Natural killer cell treated with Interleukin-12 subunit alpha and Interleukin-12 subunit beta and Interleukin-15 and Interleukin-18, amount 100 ng/mL, for 72 hours (primary cell): ENCODE measurements at places on chromosomes 7 and 10. TPM values are rescaled to one million over a fixed set of nuclear protein-coding genes. Genes with fewer than 3 reads are reported as not detected.

GRCh38 chr10:132787495-132788179 is 1.7 kb upstream of the NKX6-2 start:
- DNase-seq: no peak

GRCh38 chr10:73965890-73966768 is 31.8 kb upstream of the VCL start:
- no peak for DNase-seq

- no peak for DNase-seq
Observed at GRCh38 chr7:92813390-92814024, 22.9 kb downstream of the CDK6 start.

DNA sequence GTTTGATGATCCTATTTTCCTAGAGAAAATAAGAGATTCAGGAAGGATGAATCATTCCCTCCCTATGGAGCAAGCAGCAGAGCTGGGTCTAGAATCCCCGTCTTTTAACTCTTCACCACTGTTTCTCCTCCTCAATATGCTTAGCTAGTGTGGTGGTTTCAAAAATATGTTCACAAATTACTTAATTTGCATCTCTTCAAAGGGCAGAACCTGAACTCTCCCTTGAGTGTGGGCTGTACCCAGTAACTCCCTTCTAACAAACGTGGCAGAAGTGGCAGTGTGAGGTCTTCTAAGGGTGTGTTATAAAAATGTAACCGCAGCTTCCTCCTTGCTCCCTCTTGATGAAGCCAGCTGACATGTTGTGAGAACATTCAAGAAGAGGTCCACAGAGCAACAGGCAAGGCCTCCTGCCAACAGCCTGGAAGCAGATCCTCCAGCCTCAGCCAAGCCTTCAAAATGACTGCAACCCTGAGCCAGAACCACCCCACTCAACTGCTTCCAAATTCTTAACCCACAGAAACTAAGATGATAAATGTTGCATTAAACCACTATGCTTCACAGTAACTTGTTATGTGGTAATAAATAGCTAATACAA is 36.6 kb downstream of the SRPK2 start:
- DNase-seq: peak; percentile 81

GRCh38 chr7:20503278-20503950 is 112.1 kb upstream of the ABCB5 start:
- DNase-seq: no peak

GRCh38 chr10:30448092-30448491 is 14.1 kb downstream of the MAP3K8 start:
- no peak for DNase-seq

DNA sequence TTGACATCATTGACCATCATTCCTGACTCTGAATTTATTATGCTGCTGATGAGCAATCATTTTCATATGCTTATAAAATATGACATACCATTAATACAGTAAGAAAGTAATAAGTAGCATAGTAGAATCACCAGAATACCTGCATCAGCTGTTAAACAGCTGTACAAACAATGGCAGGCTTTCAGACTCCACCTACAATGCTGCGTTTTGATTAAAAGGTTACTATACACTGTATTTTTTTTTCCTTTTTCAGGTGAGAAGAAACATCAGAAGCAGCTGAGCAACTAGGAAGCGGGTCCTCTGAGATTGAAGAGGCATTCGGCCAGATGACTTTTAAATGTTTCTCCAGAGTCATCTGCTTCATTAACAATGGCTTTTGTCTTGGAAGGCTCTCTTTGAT is 7.1 kb downstream of the ASNS start:
- DNase-seq: no peak

- DNase-seq: no peak
Observed at GRCh38 chr10:125264091-125264490, 103.7 kb upstream of the CTBP2 start.

DNA sequence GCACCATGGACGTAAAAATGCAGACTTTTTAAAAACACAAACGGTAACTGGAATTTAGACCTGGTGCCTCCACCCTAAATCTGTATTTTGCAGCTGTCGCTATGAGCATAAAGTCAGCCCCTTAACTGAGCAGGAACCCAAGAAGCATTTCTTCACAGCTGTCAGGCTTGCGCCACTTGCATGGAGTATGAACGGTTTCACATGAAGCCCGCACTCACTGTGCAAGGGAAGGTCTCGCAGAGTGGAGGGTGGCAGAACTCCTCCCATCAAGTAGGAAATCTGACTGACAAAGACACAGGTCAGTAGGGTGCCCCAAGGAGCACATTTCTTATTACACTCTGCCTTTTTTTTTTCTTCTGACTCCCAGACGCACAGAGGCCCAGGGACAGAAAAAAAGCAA is 58.5 kb downstream of the ELMO1 start:
- no peak for DNase-seq

DNA sequence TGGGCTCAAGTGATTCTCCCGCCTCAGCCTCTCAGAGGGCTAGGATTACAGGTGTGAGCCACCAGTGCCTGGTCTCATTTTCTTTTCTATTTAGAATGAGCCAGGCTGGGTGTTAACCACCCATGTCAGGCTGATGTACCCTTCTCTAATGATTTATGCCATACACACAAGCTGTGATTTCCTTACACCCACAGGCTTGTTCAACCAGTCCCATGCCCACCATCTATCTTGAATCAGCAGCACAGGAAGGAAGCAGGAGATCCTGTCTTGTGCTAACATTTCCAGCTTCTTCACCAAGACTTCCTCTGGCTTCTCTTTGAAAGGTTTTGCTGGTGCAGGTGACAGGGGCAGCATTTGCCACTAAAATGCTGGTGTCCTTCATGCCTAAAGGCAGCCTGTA is 176.4 kb downstream of the GATA3 start:
- DNase-seq: no peak

DNA sequence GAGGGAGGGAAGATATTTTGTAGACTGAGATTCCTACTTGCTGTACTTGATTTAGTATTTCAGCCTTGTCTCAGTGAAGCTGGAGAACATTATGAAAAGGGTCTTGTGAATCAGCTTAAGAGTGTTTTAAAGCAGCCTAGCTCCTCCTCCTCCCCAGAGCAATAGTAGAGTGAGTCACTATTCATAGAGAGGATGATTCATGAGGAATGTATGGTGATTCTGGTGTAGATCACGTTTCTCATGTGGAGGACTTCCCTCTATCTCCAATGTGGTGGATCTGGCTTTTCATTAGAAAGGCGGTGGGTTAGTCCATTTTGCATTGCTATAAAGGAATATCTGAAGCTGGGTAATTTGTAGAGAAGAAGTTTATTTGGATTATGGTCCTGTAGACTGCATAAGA is 340.1 kb upstream of the CHRM2 start:
- no peak for DNase-seq

DNA sequence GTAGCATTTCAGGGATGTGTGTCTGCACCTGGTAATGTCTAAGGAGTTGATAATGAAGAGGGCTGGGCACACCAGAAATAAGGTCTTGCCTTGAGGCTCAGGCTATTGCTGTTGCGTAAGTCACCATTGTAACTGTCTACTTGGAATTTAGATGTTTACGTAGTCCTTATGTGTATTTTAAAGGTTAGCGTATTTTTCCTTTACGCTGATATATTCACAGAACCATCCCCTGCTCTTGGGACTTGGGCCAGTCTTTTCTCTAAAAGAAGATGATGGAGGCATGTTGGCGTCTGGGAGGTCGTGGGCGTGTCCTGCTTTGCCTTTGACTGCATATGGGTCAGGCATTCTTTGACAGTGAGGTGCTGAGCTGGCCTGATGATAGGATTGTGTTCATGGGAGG is 14.7 kb downstream of the WDR37 start:
- DNase-seq: no peak

GRCh38 chr10:89278034-89278535 is 23.8 kb upstream of the IFIT2 start:
- no peak for DNase-seq

DNA sequence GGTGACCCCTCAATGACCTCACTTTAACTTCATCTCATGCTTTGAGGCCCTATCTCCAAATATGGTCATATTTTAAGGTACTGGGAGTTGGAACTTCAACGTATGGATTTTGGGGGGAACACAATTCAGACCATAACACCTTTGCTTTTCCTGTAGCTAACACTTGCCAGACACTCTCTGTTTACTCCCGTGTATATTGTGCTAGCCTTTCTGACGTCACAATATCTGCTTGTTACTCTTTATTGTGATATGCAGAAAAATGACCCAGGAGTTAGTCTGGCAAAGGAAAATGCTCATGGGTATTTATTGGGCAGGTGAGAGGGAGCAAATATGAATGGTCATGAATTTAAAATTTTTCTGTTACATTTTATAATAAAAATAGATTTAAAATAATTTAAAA is 45.7 kb upstream of the KCND2 start:
- DNase-seq: no peak

DNA sequence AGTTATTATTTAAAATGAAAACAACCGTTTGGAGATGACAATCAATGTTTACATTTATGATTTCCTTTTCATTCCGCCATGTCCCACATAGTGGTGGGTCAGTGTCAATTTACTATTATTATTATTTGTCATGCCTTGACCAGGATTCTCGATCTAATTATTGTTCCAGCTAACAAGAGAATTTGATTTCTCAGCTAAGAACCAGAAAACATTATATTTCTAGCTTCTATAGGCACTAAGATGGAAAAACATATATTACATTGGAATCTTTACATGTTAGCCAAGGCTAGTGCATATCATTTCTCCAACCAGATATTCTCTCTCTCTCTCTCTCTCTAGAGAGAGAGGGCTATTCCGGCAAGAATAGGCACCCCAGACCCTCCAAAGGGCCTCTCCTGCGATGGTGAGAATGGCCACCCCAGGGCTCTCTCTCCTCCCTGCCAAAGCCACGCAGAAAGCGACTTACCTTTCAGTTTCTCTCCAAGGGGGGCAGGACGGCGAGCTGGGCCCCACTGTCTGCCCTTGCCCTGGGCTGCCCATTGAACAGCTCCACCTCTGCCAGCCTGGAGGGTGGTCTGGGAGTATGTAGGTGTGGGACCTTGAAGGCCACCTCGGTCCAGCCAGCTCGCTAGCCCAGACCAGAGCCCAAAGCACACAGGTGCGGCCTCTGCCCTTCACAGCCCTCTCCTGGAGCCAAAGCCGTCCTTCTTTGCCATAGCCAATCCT is 2.4 kb downstream of the HOXA3 start:
- DNase-seq: peak; percentile 45

EFCAB10 gene
- total RNA-seq: not detected

ARHGEF35 gene
- total RNA-seq: 1.2 TPM

DBF4 gene
- 64.2 TPM for total RNA-seq

MAGI2 gene
- total RNA-seq: 0.08 TPM

EVX1 gene
- not detected for total RNA-seq

PPP3CB gene
- total RNA-seq: 47.7 TPM

GPNMB gene
- not detected for total RNA-seq

CUBN gene
- total RNA-seq: 1.6 TPM

ANKRD30A gene
- not detected for total RNA-seq

CHN2 gene
- total RNA-seq: 2.1 TPM

ASAH2 gene
- total RNA-seq: 6.1 TPM
